ENCODE measurements at places on chromosomes 11 and 22.

GRCh38 chr11:74603845-74604244, 11.5 kb downstream of the POLD3 start:
- DNase-seq, result no peak

DNA sequence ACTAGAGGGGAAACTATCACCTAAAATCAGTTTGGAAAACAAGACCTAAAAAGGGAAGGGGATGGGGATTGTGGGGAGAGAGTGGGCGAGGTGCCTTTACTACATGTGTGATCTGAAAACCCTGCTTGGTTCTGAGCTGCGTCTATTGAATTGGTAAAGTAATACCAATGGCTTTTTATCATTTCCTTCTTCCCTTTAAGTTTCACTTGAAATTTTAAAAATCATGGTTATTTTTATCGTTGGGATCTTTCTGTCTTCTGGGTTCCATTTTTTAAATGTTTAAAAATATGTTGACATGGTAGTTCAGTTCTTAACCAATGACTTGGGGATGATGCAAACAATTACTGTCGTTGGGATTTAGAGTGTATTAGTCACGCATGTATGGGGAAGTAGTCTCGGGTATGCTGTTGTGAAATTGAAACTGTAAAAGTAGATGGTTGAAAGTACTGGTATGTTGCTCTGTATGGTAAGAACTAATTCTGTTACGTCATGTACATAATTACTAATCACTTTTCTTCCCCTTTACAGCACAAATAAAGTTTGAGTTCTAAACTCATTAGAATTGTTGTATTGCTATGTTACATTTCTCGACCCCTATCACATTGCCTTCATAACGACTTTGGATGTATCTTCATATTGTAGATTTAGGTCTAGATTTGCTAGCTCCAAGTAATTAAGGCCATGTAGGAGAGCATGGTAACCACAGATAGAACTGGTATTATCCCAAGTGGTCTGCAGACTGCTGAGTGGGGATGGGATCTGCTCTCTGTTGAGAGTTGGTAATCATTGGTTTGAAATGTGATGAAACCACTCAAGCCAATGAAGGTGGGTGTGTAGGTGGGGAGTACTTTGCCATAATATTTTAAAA, 3.6 kb downstream of the NEAT1 start:
- DNase-seq, result peak; percentile 78

DNA sequence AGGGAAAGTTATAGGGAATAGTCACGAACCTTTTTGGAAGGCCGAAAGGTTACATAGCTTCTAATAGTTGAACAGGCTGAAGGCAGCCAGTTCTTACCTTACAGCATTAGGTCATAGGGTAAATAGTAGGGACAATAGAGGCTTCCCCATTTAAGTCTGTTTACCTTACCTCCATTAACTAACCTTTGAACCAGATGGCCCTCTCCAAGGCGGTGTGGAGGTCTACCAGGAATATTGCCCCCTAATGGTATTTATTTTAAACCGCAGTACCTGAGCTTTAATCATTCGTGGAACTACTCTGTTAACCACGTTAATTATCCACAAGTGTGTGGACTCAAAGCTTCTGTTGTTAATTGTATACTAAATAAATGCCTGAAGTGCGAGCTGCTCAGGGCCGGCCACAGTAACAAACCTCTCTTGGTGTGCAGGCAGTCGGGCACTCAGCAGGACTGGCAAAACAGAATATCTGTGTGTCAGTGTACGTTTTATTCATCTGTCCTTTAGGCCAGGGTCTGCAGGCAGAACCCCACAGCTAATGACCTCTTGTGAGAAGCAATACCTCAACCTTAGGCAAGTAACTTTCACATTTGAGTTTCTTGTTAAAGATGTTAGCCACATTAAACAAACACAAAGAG, 81.7 kb downstream of the PRCP start:
- DNase-seq, result no peak

DNA sequence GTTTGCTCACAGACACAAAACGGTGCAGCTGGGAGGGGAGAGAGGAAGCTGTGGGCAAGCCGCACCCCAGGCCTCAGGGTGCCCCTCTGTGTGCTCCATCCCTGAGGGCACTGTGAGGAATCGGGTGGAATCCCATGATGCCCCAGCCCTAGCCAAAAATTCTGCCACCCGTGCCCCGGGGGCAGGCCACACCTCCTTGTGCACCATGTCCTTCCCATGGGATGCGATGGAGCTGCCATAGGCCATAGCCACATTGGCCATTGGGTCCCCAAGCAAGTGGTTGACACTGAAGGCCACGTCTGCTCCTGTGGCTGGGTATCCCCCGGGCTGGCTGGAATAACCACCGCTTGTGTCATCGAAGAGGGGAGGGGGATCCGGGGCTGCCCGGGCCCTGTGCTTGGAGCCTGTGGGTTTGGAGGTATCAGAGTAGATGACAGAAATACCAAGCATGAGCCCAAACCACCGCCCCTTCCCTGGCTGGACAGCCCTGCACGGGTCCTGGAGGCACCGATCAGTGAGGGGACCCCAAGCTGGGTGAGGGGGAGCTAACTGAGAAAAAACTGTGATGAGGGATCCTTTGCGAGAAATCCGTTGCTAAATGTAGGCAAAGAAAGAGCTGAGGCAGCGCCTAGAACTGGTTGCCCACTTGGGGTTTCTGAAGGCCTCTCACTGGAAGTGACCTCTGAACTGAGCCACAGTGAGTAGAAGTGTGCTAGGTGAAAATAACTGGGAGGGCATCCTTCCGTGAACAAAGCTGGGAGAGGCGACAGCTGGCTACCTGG, 863 bp downstream of the YIF1A start:
- DNase-seq, result no peak

DNA sequence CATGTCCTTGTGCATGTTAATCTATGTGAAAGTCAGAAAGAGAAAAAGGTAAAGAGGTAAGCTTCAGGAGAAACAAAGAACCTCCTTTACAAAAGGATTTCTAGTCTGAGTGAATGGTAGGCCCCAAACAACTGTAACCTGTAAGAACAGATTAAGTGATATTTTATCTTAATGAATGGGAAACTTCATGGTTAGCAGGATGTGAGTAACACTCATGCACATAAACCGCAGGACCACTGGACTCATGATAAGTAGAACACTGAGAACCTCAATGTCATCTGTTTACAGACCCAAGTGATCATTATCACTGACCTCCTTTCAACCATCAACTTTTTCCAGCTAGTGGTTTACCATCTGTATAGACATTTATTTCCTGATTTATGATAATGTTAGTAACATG, 19.9 kb downstream of the OR8G5 start:
- no peak for DNase-seq

DNA sequence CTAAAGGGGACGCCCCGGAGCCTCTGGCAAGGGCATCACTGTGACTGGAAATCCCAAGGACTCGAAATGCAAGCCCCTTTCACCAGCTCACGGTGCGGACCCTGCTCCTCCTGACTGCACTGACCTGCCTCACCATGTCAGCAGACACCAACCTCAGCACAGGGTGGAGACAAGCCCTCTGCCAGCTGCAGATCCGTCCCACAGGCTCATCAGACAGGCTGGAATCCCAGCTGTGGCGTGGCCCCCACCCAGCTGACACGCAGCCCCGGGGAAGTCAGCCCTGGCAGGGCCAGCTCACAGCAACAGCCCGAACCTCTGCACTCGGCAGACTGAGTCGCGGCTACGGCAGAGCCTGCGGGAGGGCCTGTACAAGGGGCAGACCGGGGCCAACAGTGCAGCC, 36.8 kb downstream of the BRD1 start:
- no peak for DNase-seq

- DNase-seq, result peak; percentile 83
These were observed 1.4 kb downstream of the XBP1 start for GRCh38 chr22:28798810-28799605.

GRCh38 chr22:17140826-17141766, 18.0 kb downstream of the HDHD5 start:
- no peak for DNase-seq

- no peak for DNase-seq
These were observed 219.3 kb upstream of the POU2AF2 start for GRCh38 chr11:111026241-111026640.

DNA sequence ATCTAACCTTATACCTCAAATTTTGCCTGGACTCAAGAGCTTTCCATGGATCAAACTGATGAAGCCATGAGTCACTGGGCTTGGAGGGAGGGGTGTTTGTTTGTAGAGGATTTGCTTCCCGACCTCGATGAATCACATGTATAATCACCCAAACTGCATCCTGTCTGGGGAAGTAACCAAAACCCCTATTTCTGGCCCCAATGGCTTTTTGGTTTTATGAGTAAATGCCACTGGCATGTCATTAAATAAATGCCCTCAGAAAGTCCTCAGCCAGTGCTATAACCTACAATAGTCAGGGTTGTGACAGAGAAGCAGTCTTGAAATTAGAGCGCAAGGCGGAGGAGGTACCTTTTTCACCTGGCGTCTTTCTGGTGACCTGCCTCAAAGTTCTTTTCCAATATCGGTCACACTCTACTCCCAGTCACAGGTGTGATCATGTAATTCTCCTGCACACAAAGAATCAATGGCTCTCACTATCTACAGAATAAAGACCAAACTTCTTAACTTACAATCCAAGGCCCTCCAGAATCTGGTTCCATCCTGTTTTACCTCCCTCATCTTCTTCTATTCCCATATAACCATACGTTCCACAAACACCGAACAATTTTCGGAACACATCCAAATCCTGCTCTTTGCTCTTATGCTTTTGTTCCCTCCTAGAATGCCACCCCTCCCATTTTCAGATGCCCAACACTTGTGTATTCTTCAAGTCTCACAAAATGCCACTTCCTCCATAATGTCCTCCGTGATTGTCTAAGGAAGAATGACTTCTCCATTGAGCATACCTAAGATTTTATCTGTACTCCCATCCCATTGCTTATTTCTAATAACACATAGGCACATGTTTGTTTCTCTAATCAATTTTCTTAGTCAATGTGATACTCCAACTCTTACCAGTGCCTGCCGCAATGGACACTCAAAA, 81.3 kb upstream of the BLID start:
- DNase-seq, result peak; percentile 87

- DNase-seq, result no peak
These were observed 37.1 kb downstream of the ST3GAL4 start for GRCh38 chr11:126392633-126393013.

DNA sequence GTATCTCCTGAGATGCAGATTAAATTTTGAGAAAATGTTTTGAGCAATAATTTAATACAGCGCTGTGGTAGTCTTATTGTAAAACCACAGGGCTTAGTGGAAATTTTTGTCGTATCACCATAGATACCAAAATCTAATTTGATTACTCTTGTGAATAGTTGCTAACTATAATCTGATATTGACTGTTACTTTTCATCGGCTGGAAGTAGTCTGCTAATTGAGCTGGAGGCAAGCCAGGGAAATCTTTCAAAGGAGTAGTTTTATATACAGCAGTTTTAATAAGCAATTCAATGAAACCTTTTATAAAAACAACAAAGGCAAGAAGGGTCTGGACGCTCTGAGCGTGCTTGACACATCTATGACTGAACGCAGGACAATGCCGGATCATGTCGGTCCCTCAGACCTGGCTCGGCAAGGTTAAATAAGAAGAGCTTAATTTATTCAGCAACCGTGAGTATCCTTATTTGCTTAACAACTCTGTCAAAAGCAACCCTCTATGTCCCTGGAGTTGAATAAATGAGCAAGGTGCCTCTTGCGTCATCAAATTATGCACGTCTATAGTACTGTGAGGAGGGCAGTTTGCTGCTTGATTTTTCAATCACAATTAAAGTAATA, 121.2 kb downstream of the NCAM1 start:
- DNase-seq, result no peak

DNA sequence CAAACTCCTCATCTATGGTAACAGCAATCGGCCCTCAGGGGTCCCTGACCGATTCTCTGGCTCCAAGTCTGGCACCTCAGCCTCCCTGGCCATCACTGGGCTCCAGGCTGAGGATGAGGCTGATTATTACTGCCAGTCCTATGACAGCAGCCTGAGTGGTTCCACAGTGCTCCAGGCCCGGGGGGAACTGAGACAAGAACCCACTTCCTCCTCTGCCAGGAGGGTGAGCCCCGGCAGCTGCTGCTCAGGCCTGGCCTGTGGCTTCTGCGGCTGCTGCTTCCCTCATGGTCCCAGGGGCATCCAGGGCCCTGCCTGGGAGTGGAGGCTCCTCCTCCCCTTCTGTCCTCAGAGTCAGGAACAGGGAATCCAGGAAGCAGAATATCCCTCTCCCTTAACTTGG, 98.4 kb downstream of the ZNF280B start:
- no peak for DNase-seq

DNA sequence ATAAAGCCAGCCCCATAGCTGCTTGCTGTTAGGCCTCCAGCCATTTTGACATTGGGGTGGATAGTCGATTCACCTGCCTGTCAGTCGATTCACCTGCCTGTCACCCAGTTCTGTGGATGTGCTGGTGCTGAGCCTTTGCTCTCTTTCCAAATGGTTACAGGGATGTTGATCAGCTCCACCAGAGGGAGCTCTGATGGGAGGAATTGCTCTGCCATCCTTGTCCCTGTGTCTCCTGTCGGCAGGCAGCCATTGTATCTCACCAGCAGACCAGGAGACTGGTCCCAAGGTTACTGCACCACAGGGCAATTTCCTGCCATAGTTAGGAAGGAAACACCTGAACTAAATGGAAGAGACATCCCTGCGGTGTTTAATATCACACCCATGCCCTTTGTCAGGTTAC, 6.1 kb downstream of the MPEG1 start:
- DNase-seq, result peak; percentile 48

GRCh38 chr11:12845739-12846358, 163.3 kb upstream of the RASSF10 start:
- DNase-seq, result peak; percentile 29

GRCh38 chr11:119717839-119718534, 11.0 kb downstream of the NECTIN1 start:
- DNase-seq, result no peak

DNA sequence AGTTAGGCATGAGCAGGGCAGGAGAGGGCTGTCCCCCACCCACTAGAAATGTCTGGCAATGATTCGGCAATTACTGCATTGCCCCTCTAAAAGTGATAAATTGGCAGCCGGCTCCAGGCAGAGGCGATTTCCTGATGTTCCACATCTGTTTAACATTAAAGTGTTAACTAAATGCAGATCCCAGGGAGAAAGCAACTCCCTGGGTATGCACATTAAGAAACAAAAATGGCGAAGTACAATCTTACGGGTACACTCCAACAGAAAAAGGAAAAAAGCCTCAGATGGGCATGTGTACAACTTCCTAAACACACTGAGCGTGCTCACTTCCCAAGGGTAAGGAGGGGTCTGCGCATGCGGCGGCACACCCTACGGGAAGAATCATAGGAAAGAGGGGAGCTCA, 314.4 kb downstream of the CASP12 start:
- no peak for DNase-seq

GRCh38 chr11:116660011-116660410, 112.8 kb downstream of the BUD13 start:
- DNase-seq, result no peak
